ENCODE measurements at places on chromosomes 3 and 15.

- DNase-seq: no peak
Measured at GRCh38 chr3:53243165-53243564, 12.7 kb downstream of the TKT start.

- peak; percentile 59 for DNase-seq
Measured at GRCh38 chr3:194328053-194328657, 23.0 kb downstream of the CPN2 start.

- DNase-seq: no peak
Measured at GRCh38 chr3:126085841-126086240, 1.9 kb upstream of the SLC41A3 start.

GRCh38 chr3:122802323-122802722, 7.5 kb downstream of the SLC49A4 start:
- DNase-seq: no peak

DNA sequence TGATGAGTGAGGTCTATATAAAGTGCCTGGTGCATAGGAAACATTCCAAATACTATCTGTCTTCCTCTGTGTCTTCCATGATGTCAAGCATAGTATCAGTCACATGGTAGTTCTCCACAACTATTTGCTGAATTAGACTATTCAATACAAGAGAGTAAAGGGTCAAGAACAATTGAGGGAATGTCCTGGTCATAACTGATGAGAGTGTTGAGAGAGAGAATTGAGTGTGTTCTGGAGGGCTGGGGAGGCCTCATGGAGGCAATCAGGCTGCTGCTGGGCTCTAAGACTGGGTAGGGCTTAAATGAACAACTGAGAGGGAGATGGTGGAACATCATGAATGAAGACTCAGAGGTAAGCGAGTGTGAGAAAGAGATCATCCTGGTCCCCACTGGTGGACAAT, 433.7 kb upstream of the ONECUT1 start:
- no peak for DNase-seq

DNA sequence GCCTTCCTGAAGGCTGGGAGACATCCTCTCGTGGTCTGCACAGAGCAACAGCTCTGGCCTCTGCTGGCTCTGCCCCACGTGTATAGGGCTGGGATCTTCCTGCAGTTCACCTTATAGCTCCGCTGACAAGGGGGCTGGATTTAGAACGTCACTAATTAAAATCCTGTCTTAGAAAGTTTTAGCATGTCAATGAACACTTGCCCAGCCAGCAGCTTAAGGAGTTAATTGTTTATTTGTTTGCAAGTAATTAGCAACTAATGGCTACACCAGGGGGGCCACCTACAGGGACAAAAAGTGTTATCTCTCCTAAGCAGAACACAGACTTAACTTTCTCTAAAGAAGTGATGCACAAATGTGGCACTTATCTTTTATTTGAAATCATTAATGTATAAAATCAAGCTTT, at the start of gene HESX1:
Gene HESX1 (minus strand): TSS at position 84 of the 403 bp plus-strand sequence. CDS start 60 bp downstream, at position 24.
- no peak for DNase-seq

DNA sequence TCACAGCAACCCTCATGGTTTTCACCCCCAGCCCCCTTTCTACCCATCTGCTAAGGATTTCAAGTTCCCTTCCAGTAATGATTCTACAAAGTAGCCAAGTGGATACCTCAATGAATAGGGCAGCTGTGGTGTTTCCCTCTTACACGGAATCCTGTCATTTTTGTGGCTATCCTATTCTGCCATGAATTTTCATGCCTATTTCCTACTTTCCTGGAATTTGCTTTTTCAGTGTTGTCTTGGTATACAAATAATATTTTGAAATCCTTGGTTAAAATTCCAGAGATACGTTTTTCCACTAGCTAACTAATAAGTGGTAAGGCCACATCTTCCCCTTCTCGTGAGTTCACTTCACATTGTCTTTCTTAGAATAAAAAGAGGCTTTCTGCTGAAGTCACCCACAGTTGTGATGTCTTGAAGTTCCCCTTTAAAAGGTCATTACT, 7.5 kb downstream of the ADPRH start:
- DNase-seq: no peak

GRCh38 chr3:59469948-59470723, 420.3 kb upstream of the CFAP20DC start:
- DNase-seq: no peak

DNA sequence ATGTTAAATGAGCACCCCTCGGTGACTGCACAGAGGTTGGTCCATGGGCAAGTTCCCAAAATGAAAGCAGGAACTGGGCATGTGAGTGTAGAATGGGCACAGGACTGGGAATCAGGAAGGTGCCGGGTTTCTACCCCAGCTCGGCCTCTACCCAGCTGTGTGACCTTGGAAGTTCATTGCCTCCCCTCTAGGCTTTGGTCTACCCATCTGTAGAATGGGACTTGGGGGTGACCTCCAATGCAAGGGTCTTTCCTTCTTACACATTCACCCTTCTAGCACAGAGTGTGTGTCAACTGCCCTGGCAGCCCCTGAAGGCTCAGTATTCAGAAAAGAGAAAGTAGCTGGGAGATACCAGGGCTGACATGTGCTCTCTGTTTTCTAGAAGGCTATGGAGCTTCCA, 72.3 kb upstream of the PIAS1 start:
- no peak for DNase-seq

DNA sequence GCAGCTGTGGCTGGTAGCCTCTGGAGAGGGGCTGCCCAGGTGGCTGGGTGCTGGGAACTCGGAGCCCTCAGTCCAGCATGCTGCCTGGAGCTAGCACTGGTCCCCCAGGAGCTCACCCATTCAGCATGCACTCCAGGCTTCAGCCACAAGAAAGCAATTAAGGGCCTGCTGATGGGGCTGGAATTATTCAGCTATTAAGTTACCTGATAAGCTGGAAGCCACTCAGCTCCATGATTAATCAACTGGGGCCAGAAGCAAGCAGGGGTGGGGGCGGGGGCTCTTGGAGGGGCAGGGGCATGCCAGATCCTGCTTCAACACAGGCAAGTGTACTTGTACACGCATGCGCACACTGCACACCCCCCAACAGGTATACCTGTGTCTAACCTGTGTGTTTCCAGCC, 22.1 kb upstream of the TMEM115 start:
- no peak for DNase-seq

All from femur (tissue), 1 donor.